ENCODE measurements at places on chromosomes 13 and 19.

DNA sequence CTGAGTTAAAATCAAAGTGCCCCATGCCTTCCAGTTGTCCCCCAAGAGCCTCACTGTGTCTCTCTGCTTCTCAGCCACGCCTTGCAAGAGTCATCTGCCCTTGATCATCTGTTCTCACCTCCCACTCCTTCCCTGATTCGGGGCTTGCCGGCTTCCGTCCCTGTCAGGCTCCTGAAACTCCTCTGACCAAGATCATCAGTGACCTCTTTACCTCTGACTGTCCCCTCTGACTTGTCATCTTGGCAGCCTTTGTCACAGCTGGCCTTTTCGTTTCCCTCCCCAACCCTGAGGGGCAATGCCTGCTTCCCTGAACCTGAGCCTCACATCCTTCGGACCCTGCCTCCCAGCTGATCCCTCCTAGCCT is 66.3 kb downstream of the MAP4K1 start:
- DNase-seq = no peak

- no peak for DNase-seq
These were observed 170.8 kb downstream of the NUFIP1 start for GRCh38 chr13:44818428-44818827.

- no peak for DNase-seq
These were observed 483.2 kb downstream of the DIAPH3 start for GRCh38 chr13:59680429-59681024.

DNA sequence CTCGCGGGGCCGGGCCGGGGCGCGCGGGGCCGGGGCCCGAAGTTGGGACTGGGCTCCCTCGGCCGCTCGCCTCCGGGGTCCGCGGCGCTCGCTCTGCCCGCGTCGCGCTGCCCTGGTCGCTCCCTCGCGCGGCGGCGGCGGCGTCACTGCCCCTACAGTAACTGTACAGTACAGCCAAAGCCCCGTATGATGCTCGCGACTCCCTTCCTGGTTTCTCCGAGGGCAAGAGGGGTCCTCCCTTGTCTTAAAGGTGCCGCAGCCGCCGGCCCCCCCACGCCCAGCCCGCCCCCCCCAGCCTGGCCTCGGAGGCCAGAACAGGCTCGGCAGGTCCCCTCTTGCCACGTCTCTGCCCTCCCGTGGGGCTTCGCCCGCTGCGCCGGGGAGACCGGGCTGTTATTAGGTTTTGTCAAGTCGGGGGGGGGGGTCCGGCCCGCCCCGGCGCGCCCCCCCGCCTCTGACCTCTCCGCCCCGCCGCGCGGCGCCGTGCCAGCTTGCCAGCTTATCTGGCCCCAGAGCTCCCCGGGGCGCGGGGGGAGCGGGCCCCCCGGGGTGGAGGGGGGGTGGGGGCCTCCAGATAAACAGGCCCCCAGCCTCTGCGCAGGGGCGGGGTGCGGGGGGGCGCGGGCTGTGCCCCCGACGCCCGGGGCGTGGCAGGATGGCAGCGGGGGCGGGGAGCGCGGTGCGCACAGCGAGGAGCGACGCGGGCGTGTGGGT is at the start of gene ZBTB7A:
ZBTB7A (minus strand) TSS at position 218 of the 714 bp plus-strand sequence. CDS start 11,667 bp downstream, outside the sequence.
- DNase-seq = peak; percentile 88

DNA sequence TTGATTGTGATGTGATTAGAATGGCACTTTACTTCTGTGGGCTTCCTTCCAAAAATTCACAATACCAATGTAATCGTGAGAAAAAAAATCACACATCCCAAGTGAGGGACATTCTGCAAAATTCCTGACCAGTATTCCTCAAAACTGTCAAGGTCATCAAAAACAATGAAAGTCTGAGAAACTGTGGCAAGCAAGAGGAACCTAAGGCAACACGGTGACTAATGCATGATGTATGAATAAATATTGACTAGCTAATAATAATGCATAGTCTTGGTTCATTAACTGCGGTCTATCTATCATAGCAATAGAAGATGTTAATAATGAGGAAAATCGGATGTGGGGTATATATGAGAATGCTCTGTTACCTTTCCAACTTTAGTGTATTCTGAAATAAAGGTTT is 159.0 kb downstream of the RFC3 start:
- no peak for DNase-seq

DNA sequence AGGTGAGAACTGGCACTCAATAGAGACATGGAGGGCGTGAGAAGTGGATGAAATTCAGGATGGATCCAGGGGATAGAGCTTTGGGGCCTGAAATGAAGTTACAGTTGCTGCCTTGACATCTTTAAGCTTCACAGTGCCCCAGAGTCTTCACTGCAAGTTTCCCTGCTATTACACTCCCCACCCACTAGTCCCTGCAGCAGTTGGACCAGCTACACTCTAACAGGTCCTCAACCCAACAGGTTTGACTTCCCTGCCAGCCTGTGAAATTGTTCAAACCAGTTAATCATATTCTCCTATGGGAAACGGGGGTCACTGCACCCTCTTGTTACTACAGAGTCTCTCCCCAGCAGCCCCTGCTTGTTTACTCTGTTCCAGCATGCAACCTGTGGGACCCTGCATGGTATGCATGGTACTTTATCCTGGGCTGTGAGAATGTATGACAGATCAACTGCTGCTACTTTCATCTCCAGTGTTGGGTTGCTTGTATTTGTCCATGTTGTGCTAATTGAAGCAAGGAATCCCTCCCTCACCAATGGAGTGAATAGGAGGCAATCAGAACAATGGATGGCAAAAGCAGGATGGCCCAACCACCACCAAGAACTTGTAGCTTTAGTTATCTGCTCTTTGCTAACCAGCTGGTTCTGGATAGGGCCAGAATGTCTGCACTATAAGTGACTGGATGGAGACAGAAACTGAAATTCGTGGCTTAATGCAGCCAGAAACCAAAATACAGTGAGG is 314.2 kb downstream of the OLFM4 start:
- DNase-seq = no peak

- no peak for DNase-seq
These were observed 1786.8 kb downstream of the SLITRK5 start for GRCh38 chr13:89457977-89458376.

GRCh38 chr13:50133358-50133953 is 118.2 kb downstream of the KCNRG start:
- no peak for DNase-seq

- no peak for DNase-seq
These were observed 5.1 kb downstream of the RGCC start for GRCh38 chr13:41462427-41462826.

DNA sequence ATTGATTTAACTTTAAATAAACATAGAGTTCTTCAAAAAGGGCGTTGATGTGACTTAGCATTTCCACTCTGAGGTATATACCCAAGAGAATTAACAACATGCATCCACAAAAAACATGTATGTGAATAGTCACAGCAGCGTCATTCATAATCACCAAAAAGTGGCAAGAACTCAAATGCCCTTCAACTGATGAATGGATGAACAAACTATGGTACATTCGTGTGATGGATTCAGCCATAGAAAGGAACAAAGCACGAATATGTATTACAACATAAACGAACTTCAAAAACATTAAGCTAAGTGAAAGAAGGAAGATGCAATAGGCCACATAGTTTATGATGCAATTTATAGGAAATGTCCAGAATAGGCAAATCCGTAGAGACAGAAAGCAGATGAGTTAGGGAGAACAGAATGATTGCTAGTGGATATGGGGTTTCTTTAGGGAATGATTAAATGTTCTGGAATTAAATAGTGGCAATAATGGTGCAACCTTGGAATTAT is 72.3 kb upstream of the UQCRFS1 start:
- DNase-seq = no peak

GRCh38 chr13:36418022-36418805 is 14.1 kb upstream of the CCNA1 start:
- no peak for DNase-seq

DNA sequence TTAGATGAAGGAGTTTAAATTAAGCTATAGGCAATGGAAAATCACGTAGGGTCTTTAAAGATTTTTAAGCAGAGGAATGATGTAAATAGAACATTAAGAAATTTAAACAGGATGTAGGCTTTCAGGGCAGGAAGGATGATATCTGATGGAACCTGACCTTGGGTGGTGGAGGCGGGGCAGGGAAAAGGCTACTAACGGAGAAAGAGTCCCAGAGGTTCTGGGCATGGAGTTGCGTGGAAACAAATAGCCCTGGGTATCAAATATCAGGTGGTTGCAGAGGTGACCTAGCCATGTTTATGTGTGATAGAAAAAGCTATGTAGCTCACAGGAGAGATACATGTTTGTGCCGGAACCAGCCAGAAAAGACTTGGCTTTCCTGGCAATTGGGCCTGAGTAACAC is 7.8 kb upstream of the CDK8 start:
- DNase-seq = no peak

DNA sequence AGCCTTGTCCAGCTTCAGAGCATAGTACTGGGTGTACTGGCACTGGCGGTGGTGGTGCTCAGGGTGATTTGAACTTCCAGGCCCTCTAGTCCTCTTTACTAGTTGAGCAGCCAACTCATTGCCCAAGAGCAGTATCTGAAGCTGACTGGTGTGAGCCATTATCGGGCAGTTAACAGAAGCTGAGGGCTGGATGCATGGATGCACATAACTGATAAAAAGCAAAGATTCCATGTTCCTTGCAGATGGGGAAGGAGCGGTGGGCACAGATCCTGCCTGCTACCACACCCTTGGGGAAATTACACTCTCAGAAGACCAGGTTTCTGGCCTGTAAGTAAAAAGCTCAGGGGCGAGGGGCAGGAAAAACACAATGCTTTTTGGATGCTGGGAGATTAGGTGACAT is 499.4 kb upstream of the ARGLU1 start:
- DNase-seq = no peak

DNA sequence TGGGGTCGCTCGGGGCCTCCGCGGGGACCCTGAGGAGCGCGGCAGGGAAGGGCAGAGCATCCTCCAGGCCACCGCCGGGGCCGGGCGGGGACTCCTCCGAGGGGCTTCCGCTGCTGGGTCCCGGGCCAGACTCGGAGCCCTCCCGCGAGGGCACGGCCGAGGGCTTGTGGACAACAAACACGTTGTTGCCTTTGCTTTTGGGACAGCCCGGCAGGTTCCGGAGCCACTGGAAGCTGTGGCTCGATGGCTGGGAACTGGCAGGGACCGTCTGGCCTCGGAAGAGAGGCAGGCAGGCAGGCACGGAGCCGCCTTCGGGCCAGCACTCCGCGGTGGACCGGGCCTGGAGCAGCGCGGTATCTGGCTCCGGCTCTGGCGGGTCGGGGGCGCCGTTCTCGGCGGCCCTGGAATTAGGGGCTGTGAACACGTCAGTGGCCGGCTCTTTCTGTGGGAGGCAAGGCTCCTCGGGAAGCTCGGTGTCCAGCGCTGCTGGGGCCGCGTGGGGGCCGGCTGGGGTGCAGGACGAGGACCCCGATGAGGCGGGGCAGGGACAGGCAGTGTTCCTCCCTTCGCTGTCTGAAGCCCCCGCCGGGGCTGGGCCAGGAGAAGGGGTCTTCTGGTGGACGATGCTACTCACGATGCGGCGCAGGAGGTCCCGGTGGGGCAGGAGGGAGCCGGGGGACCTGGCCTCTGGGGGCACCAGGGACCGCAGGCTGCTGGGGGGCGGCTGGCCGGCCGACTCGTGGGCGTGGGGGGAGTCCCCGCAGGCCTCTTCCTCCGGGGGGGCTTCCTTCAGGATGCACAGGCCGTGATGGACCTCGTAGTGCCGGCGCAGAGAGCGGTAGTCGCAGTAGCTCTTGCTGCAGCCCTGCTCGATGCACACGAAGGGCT is 27.6 kb downstream of the ZNF541 start:
- no peak for DNase-seq

DNA sequence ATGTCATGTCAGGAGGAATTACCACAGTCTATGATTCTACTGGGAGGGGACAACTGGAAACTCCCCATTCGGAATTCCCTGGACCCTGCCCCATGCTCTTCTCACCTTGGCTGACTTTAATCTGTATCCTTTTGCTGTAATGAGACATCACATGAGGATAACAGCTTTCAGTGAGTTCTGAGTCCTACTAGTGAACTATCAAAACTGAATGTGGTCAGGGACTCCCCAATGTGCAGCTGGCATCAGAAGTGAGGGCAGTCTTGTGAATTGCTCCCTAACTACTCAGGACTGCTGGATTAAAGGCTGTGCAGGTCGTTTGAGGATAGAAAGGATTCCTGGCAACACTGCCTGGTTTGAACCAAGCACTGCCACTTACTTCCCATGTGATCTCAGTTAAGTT is 15.2 kb downstream of the SIGLEC7 start:
- DNase-seq = no peak

DNA sequence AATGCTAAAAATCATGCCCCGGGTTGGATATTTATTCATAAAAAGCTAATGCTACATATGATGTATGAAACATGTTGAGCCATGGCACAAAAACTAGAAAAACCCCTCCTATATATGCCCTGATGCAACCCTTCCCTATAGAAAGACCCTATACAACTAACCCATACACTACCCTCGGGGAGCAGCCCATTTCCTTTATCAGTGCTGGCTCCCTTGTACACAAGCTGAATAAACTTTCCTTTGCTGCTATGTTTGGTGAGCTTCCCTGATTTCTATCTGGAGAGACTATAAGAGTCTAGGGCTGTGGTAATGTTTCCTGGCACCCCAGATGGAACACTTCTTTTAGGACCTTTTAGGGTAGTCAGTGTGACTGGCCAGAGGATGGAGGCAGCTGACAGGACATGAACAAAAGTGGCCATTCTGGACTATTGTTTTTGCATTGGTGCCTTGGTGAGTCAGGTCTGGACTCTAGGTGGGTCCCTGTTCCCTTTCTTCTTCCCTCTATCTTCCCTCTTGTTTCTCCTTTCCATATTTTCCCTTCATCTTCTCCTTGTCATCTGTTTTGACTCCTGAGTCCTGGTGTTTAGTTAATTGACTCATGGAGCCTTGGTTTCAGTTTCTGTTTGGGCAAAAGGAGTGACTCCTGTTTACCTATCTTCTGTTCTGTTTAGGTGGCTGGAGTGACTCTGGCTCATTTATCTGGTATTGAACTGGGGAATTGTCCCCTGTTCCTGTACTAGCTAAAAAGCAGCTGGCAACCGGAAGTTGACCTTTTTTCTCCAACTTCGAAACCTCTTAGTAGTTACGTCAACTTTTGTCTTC is 1321.8 kb upstream of the PCDH9 start:
- DNase-seq = no peak

- no peak for DNase-seq
These were observed 11.1 kb upstream of the BCL3 start for GRCh38 chr19:44737238-44738071.

- no peak for DNase-seq
These were observed at the start of gene PLIN4 for GRCh38 chr19:4518345-4519171. Gene PLIN4, minus strand, starts transcription at chr19:4518486. Its CDS starts 214 bp downstream, at chr19:4518272.

All from head of caudate nucleus (tissue), 42 donors.